CD4-positive, alpha-beta T cell treated with Interleukin-6 at 100 ng/mL for 8 hours (primary cell): ENCODE measurements at places on chromosomes 3 and 15.
A peak's percentile ranks its signal among the peaks of the same experiment; 100 is the strongest.

- DNase-seq, result no peak
These were observed 439.2 kb downstream of the MCTP2 start for GRCh38 chr15:94670438-94671034.

DNA sequence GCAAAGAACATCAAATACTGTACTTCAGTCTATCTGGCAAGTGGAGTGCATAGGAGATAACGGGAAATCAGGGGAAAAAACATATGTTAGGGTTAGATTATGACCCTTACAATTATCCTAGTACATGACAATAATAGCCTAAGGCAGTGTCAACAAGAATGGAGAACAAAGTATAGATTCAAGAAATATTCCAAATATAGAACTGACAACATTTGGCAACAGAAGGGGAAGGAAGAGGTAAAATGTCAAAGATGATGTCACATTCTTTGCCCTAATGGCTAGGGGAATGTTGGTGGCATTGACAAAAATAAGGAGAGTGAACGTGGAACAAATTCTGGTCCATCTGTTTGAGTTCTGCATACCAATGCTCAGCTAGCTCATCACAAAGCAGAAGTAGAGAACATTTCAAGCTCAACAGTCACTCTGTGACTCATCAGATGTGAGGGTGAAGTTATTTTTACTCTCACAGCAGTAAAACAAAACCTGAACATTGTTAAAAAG is 15.5 kb upstream of the ATP8B4 start:
- DNase-seq, result no peak

DNA sequence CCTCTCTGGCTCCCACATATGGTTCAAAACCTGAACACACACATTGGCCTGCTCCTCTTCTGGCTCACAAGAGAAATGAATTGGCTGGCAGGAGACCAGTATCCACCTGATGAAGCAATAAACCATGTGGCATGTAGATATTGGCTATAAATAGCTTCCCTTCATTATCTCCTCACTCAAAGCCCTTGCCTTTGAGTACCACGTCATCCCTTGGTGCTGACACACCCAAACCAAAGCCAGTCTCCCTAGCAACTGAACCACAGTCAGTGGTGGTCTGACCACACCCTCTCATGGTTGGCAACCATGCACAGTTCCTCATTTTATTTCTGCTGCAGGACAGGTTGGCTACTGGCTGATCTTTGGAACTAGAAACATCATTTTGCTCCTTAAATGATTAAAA is 98.8 kb downstream of the ZNF621 start:
- DNase-seq, result peak; percentile 5

DNA sequence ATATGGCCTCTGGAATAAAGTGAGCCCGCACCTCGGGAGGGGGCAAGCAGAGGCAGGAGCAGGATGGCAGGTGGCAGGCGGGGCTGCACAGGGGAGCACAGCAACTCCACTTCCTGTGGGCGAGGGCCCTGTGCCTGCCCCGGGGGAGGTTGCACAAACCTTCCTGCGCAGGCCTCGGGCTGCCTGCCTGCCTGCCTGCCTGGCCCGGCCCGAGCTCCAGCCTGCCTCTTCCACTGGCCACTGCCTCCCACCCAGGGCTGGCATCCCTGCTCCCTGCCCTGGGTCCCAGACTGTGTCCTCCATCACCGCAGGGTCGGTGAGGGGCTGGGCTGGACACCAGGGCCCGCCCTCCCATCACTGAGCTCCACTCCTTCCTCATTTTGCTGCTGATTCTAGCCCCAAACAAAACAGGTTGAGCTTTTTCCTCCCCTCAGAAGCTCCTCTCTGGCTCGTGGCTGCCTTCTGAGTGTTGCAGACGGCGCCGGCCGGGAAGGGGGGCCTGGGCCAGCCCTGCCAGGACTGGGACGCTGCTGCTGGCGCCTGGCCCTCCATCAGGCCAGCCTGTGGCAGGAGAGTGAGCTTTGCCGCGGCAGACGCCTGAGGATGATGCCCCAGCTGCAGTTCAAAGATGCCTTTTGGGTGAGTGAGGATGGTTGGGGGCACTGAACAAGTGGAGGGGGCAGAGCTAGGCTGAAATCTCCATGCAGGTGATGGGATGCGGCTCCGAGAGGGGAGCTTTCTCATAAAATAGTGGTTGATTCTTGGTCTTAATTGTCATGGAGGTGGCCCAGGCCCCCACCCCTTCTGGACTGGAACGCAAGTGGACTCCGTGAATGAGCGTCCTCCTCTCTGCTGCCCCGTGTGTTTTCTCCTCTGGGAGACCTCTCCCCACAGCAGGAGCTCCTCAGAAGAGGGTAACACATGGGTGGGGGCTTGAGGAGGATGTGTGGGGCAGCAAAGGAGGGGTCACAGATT is at the start of gene PSTPIP1:
TSS of gene PSTPIP1 (plus strand) at position 156 of the 975 bp plus-strand sequence. CDS start at position 604, 448 bp downstream.
- peak; percentile 82 for DNase-seq

DNA sequence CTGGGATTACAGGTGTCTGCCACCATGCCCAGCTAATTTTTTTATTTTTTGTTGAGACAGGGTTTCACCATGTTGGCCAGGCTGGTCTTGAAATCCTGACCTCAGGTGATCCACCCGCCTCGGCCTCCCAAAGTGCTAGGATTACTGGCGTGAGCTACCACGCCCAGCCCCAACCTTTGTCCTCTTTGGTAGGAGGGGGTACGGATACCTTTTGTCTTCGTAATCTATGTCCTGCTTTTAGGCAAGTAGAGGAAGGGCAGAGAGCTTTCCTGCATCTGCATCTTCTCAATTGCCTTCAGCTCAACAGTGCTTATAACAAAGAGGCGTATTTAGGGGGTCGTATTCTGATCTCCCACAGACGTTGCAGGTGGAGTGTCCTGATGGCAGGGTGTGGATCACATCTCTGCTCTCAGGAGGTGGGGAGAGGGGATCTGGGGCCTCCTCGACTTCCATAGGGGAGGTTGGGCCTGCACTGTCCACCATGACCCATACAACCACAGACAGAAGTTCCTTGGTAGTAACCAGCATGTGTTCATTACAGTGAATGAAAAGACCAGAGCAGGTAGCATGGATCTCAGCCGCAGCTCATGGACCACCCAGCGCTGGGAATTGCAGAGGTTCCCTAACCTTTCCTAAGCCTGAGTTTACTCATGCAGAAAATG is 21.4 kb upstream of the KCTD6 start:
- DNase-seq, result no peak

GRCh38 chr3:195468391-195468776 is 25.6 kb upstream of the ACAP2 start:
- DNase-seq, result no peak

- no peak for DNase-seq
These were observed 149.1 kb downstream of the PDCD6IP start for GRCh38 chr3:33947272-33948195.

DNA sequence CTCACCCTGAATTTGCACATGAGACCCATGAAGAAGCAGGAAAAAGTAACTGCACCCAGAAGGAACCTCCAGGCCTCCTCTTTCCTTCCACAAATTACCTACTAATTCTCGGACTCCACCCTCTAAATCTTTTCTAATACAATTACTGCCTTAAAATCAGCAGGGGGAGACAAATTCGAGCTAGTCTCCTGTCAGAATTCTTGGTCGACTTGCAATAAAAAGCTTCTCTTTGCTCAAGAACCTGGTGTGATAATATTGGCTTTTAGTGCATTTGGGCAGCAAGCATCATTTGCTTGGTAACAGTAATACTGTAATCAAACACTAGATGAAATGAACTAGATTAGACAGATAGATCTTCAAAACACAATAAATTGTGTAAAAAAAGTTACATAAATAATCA is 281.9 kb downstream of the RAP2B start:
- DNase-seq, result peak; percentile 2

DNA sequence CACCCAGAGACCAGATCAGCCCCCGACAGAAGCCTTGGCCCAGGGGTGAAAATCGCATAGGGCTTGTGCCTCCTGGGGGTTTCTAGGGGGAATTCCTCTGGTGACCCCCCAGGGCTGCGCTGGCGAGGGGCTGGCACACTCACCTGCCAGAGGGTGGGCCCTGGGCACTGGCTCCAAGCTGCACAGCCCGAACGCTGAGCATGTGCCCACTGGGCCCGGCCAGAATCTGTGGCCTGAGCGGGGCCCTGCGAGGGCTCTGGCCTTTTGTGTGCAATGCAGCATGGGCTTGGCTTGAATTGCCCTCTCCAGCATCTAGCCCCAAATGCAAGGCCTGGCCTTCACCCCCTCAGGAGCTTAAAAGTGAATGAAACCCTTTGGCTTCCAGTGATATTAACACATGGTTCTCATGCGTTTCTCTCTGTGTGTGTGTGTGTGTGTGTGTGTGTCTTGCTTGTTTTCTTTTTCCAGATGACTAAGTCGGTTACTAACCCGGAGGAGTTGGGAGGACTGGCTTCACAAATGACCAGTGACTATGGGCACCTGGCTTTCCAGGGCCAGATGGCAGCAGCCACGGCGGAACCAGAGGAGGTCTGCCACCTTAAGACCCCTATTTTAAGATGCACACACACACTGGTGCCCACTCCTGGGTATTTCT is 259.1 kb upstream of the TPM1 start:
- no peak for DNase-seq

DNA sequence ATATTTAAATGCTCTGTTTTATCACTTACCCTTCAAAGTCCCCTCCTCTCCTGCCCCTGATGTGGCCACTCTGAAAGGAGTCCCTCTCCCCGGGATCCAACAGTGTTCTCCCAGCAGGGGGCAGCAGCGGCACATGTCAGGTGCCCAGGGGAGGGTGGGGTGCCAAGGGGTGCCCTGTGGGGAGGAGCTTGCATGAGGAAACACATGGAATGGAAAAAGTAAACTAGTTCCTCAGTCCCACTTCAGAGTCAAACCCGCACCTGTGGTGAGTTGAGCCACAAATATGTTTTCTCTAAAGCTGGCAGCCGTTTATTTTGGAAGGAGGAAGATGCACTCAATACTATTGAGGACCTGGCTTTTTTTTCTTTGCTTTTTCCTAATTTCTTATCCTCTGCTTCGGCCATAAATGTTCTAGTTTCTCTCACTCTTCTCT is 30.1 kb upstream of the NRROS start:
- DNase-seq, result peak; percentile 92

DNA sequence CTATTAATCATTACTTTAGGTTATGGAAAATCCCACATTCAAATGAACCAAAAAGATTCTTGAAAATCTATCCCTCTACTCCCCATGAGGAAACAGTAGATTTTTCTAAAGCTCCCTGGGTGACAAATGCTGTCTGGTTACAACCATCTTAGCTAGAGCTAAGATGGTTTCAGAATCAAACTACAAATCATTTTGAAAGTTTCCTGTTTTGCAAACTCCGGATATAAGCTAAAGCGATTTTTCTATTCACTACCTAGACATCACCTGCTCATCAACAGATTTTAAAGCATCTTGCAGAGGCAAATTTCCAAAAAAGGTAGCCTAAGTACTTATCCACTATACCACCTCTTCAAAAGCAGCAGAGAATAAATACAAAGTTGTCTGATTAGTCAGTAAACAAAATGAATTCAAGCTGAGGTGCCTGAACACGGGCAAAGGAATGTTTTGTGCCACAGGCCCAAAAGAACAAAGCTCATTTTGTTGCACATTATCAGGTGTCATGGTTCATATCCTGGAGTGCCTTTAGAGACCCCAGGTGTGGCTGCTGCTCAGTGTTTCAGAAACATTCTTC is 204.9 kb downstream of the TNIK start:
- DNase-seq, result peak; percentile 41

DNA sequence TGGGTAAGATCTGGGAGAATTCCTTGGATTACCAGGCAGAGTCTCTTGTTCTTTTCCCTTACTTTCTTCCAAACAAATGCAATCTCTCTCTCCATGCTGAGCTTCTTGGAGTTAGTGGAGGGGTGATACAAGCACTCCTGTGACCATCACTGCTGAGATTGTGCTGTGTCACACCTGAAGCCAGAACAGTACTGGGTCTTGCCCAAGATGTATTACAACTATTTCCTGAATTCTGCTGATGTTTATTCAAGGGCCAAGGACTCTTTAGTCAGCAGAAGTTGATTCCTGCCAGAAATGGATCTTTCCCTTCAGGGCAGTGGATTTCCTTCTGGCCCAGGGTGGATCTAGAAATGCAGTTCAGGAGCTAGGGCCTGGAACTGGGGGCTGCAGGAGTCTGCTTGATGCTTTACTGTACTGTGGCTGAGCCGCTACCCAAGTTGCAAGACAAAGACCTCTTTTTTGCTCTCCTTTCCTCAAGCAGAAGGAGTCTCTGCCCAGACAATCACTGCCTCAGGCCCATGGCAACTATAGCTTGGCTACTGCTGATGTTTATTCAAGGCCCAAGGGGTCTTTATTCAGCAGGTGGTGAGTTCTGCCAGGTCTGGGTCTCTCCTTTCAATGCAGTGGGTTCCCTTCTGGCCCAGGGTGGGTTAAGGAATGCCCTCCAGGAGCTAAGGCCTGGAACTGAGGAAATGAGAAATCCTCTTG is 98.8 kb downstream of the SH3GL3 start:
- DNase-seq, result no peak

DNA sequence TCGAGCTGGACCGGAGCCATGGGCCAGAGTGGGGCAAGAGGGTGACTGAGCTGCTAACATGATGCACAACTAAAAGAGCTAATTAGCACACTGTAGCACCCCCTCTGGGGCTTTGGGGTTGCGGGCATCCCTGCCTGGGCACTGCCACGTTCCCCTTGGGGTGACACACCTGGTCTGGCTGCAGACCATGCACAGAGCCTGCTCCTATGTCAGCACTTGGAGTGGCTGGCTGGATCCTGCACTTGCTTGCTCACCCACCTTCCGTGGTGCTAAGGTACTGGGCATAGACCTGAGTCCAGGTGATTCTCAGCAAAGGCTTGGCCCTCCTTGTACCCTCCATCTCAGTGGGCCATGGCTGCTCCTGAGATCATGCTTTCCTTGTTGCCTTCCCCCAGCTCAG is 12.8 kb upstream of the SPTBN5 start:
- no peak for DNase-seq

- DNase-seq, result no peak
These were observed 2.3 kb downstream of the FEZF2 start for GRCh38 chr3:62370858-62371719.

DNA sequence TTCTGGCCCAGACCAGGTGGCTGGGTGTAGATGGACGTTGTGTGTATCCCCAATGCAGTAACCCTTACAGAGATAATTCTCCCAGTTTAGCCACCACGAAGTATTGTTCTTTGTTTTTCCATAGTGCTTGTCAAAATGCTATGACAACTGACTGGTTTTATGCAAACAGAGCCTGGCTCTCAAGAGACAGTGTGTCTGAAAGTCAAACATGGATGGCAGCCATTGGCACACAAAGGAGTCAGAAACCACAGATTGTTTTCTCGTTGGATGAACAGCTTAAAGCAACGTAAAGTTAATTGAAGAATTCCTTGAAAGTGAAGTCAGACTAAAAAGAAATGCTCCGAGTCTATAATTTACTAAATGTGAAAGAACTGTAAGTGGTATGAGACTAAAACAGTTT is 91.2 kb downstream of the FILIP1L start:
- no peak for DNase-seq

GRCh38 chr3:15501126-15501525 is 20.4 kb downstream of the COLQ start:
- DNase-seq, result no peak

GRCh38 chr3:93983408-93983807 is 3.5 kb downstream of the ARL13B start:
- DNase-seq, result no peak

- no peak for DNase-seq
These were observed 50.1 kb downstream of the CFAP20DC start for GRCh38 chr3:58999774-59000160.

- DNase-seq, result no peak
These were observed 84.8 kb upstream of the IQSEC1 start for GRCh38 chr3:13157986-13158385.

GRCh38 chr3:53161820-53162671 is 1.0 kb downstream of the PRKCD start:
- DNase-seq, result peak; percentile 21
